GM12892 (cell line): ENCODE measurements at places on chromosomes 12 and 14.

DNA sequence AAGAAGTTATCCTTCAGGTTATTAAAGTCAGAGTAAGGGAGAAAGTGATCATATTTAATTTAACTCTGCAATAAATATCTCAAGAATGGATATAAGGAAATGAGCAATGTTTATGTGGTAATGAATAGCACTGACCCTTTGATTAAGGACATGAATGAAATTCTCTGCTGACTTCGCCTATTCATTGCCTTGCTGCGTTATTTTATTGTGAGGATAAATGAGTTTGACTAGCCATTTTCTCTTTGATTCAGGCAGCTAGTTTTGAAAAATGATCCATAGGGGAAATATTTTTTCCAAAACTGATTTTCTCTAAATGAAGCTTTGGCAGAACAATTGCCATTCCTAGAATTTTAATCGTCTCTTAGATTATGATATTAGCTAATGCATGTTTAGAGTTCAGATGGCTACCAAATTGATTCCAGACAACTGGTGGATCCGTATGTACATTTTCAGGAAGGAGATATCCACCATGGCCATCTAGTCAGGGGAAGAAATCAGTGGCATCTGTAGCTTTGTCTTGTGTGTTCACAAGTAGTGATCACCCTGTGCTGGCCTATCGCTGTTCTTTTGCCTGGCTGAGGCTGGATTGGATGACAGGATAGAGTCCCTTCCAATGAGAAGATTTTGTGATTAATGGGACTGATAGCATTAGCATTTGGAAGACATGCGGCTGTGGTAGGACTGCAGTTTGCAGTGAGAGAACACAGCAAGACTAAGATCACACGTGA is 302.3 kb upstream of the RGS6 start:
- no peak for DNase-seq

DNA sequence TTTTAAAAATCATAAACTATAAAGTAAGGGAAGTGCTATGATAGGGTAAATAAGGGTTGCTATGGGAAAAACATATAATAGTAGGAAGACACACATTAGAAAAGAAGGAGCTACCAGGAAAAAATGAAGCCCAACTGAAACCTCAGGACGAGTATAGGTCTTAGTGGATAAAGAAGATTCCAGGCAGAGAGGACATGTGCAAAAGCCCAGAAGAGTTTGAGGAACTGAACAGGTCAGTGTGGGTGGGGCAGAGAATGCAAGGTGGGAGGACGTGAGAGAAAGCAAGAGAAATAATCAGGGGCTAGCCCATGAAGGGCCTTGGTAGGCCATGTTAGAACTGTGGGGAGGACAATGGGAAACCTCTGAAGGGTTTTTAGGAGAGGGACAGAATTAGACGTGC is 109.5 kb downstream of the DENND5B start:
- no peak for DNase-seq

- DNase-seq: no peak
These were observed 504.7 kb downstream of the LRFN5 start for GRCh38 chr14:42111355-42111754.

DNA sequence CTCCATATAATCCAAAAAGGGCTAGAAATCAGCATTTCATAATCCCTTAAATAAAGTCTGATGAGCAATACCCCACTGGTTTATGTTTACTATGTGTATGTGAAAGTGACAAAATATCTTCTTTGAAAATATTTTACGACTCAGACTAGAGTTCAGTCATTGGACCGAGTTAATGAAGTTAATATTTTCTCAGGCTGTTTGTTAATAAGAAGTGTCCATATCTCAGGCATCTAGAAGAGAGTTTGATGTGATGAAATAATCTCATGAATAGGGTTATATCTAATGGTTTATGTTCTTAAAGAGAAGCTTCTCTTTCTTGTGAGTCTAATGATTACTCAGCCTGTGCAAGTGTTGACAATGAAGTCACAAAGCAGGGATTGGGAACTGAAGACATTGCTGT is 51.8 kb downstream of the WIF1 start:
- DNase-seq: no peak

DNA sequence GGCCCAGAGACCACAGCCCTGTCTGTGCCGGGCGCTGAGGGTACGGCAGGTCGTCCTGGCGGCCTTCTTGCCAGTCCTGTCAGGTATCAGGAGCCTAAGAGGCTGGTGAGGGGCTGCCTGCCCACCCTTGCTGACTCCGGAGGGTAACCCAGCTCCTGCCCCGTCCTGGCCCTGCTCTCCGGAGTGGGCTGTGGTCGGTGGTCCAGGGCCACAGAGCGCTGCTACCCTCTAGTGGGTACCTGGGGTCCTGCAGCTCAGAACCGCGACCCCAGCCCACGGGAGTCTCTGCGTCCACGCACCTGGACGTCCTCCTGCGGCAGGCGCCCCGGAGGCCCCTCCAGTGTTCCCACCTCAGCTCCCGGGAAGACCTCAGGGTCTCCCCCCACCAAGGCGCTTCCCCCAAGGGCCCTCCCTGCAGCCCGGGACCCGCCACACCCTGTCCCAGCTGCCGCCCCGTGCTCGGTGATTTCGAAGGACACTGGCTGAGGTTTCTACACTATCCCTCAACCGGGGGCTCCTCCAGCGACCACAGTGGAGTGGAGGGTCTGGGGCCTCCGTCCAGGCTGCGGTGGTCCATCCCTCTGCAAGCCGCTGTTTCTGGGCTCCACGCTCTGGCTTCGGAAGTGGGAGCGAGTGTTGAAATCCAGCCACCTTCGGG is 75.9 kb upstream of the FBRSL1 start:
- DNase-seq: no peak

GRCh38 chr14:80426683-80427082 is 215.4 kb upstream of the DIO2 start:
- no peak for DNase-seq

DNA sequence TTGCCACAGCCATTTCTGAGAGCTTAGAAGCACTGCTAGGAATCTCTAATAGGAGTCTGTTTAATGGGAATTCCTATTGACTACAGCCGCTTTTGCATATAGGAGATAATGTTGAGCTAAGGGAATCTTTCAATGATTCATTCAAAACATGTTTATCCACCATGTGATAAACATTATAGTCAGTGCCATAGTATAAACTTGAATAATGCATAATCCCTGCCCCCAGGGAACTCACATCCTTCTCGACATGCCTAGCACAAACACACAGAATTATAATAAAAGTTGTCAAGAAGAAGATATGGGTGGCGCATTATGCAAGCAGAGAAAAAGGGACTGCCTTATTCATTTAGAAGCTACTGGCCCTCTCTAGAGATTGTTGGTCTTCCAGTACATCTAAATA is 248.0 kb downstream of the DAD1 start:
- DNase-seq: no peak

DNA sequence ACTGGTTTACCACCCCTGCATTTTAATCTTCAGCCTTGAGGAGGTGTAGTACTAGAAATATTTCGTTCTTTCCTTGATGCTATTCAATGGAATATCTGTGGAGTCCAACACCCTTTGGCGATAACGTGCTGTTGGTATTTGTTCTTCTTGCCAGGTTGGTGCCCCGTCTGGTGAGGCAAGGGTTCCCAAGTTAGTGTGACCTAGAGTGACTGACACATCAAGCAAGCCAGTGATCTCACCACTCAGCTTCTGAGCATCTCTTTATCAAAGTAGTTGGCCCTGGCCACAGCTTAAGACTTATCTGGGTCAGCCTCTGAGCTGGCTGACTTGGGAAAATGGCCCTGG is 60.2 kb downstream of the PLXNC1 start:
- DNase-seq: no peak

- DNase-seq: no peak
These were observed 67.6 kb upstream of the GRIN2B start for GRCh38 chr12:14048941-14049545.

DNA sequence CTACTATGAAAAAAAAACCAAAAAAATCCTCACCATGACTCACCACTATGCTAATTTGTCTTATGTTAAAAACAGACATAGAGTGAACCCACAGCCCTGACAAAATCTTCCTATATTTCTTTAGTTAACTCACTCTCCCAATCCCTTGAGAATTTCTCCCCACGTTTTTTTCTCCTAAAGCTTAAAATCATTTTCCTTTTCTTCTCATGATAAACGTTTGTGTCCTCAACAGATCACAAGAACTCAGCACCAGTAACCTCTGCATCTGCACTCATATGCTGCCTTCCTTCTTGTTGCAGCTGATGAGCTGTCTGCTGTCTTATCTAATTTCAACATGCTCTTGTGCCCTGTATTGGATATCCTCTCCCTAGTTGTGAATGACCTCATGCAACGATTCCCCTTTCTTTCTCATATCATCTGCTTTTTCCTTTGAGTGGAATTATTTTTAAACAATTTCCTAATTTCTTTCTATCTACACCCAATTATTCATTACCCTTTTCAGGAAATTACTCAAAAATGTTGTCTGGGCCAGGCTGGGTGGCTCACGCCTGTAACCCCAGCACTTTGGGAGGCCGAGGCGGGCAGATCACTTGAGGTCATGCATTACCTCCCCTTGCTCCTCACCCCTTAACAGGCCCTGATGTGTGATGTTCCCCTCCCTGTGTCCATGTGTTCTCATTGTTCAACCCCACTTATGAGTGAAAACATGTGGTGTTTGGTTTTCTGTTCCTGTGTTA is 427.5 kb upstream of the MGAT4C start:
- DNase-seq: no peak

GRCh38 chr14:90088176-90088575 is 26.4 kb downstream of the KCNK13 start:
- DNase-seq: no peak
